Panc1 (cell line): ENCODE measurements at places on chromosomes 4 and X. TPM values are rescaled to one million over a fixed set of nuclear protein-coding genes. Genes with fewer than 3 reads are reported as not detected.

The CNGA1 gene
- 0.23 TPM for total RNA-seq

The FAM9B gene
- total RNA-seq, result not detected

The RNF4 gene
- total RNA-seq, result 55.0 TPM

The SMIM10 gene
- total RNA-seq, result 7.2 TPM

The WAS gene
- total RNA-seq, result 0.82 TPM

The NHSL2 gene
- 0.36 TPM for total RNA-seq

The RASGEF1B gene
- total RNA-seq, result not detected

The ADH1B gene
- 0.98 TPM for total RNA-seq

The CT45A5 gene
- total RNA-seq, result not detected

The MSMO1 gene
- 53.9 TPM for total RNA-seq

The PARM1 gene
- total RNA-seq, result 0.21 TPM

The MAML3 gene
- 7.7 TPM for total RNA-seq

The PPEF1 gene
- total RNA-seq, result not detected

The RBM3 gene
- 528 TPM for total RNA-seq

The SYP gene
- 12.4 TPM for total RNA-seq

The SH2D1A gene
- 0.21 TPM for total RNA-seq

The IBSP gene
- not detected for total RNA-seq

The GNRHR gene
- not detected for total RNA-seq

The PNPLA4 gene
- total RNA-seq, result 1.3 TPM

The TMSB15A gene
- 2.3 TPM for total RNA-seq

The CPLX1 gene
- total RNA-seq, result 6.7 TPM

The SRP72 gene
- 82.4 TPM for total RNA-seq

The SYNPO2 gene
- total RNA-seq, result 0.28 TPM

The HSFX4 gene
- total RNA-seq, result not detected

The PRR32 gene
- not detected for total RNA-seq

The TLR2 gene
- 0.28 TPM for total RNA-seq
